ENCODE measurements at places on chromosomes 7 and 10.

DNA sequence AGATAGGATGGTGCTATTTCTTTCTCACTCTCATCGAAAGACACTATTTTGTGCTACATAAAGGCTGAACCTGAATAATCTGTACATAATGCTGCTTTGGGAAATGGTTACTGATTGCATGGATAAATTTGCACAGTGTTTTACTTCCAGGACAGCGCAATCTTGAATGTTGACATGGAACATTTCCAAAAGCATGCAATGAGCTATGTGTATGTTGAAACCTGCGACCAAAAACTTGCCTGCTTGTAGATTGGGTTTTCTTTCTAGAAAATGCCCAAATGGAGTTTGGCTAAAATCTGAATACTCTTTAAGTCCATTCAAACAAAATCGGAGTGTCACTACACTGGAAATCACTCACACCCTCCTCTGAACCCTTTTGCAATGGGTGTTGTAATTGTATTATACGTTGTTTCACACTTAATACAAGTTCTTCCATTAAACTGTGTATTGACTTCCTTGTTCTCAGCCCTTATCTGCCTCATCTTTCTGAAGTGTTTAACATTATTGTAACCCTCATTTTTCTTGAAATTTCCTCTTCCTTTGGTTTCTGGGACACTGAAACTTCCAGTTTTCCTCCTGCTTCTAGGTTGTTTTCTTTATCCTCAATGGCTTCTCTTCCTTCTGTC lies 73.7 kb upstream of the CAPZA2 start:
- DNase-seq, result no peak

DNA sequence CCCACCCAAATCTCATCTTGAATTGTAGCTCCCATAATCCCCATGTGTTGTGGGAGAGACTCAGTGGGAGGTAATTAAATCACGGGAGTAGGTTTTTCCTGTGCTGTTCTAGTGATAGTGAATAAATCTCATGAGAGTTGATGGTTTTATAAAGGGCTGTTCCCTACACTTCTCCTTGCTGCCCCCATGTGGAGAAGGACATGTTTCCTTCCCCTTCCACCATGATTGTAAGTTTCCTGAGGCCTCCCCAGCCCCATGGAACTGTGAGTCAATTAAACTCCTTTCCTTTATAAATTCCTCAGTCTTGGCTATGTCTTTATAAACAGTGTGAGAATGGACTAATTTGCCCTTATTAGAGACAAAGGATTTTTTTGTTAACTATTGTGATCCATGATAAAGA lies 48.5 kb upstream of the MKX start:
- no peak for DNase-seq

DNA sequence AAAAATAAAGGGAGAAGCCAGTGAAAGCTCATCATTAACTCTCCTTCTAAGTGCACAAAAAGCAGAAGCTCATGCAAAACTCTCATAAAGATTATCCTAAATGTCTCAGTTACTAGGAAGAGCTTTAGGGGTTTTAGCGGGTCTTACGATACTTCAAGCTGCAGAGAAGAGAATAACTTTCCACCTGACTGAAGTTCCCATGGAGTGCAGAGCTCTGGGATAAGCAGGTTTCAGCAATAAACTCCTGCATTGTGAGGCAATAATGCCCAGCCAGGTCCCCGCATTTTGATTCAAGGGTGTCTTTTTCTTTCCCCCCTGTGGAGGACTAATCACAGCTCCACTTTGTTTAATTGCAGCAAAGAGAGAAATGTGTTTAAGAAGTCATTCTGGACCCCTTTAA lies 241.9 kb upstream of the SP8 start:
- no peak for DNase-seq

- no peak for DNase-seq
Measured at GRCh38 chr7:152989889-152990380, 230.4 kb downstream of the ACTR3B start.

GRCh38 chr10:18735711-18736110 lies 76.5 kb downstream of the ARL5B start:
- DNase-seq, result no peak

DNA sequence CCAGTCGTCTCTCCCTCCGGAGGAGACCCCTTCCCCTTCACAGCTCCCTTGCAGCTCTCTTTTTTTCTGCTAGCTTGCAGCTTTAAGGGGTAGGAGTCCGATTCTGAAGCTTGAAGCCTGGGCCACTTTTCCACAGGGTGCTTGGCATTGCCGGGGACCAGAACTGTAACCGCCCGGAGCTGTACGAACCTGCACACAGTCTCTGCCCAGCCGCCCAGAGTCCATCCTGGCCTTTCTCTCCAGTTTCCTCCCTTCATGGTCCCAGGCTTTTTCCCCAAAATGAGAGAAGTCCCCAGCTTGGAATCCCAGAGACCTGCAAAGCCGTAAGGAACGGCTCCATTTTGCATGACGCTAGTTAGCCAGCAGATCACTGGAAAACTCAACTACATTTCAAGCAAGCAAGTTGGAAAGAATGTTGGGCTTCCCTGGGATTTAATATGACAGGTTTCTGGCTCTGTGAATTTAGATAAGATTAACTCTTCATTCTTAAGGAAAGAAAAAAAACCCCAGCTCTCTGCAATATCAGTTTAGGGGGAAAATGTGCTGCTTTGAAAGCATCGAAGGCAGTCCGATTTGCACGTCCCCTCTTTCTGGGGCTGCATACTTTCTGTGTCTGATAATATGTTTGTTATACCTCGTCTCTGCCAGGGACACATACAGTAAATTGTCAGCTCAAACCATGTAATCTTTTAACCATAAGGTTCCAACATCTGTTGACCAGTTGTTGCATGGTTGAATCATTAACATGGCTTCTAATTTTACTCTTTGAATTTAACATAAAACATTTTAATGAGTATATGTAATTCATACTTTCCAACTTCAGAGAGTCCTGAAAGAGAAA lies 190.0 kb upstream of the LYZL2 start:
- no peak for DNase-seq

GRCh38 chr10:62554632-62555199 lies 180.5 kb downstream of the ZNF365 start:
- no peak for DNase-seq

DNA sequence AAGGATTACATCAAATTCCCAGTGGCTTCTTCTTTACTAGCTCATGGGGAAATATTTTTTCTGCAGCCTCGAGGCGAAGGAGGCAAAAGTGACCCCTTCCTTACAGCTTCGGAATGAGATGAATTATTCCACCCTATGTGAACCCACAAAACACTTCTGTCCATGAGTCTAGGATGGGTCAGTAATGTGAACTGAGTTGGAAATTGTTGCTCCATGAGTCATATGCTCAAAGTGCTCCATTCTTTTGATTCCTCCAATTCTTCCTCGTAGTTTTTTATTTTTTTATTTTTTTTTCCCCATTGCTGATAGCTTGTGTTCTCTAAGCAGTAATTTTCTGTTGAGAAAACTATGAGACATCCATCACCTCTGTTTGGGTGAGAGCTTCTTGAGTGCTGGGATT lies 31.7 kb upstream of the FAM204A start:
- DNase-seq, result no peak

DNA sequence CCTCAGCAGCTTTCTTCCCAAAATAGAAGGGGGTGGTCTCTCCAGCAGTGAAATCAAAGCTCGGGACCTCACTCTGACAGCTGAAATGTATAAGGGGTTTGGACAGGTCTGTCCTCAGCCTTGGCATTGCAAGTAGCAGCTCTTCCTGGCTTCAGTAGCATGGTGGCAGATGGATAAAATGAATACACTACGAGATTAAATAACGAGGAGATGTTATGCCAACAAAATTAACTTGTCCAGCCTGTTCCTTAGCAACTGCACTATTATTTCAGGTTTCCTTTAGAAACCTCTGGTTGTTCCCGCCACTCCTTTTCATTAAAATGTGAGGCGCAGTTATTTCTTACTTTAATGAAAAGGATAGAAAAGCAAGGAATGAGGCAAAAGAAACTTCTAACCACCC lies 24.9 kb downstream of the PRLHR start:
- no peak for DNase-seq

DNA sequence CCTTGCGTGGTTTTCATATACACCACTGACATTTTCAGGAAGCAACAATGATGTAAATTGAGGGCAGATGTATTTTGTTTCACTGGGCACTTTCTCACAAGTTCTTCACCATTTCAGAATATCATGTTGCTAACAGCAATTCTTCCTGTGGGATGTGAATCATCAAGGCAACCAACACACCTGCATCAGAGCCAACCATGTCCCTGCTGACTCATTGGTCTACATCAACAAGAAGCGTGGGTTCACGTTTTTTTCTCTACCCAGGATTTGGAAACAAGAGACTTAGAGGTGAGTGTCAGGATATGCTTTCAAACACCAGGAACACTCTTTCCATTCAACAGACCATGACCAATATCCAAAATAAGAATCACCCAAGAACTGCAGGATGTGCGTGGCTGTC lies 203.9 kb downstream of the TEX36 start:
- DNase-seq, result no peak

DNA sequence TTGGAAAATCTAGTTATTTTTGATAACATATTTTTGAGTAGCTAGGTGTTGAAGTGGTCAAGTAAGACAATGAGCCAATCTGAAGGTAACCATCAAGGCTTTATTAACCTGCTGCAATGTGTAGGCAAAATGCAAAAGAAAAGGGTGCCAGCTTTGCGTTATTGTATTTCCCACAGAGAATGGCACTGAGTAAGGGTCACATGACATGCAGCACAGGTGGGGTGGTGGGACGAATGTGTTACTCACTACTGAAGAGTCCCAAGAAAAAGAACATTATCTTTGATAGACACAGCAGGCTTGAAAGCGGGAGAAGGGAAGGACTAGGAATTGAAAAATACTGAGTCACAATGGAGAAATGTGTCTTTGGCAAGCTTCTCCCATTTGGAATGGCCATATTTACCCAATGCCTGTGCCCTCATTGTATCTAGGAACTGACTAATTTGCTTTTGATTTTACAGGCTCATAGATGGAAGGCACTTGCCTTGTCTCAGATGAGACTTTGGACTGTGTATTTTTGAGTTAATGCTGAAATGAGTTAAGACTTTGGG lies 898.6 kb upstream of the POT1 start:
- no peak for DNase-seq

DNA sequence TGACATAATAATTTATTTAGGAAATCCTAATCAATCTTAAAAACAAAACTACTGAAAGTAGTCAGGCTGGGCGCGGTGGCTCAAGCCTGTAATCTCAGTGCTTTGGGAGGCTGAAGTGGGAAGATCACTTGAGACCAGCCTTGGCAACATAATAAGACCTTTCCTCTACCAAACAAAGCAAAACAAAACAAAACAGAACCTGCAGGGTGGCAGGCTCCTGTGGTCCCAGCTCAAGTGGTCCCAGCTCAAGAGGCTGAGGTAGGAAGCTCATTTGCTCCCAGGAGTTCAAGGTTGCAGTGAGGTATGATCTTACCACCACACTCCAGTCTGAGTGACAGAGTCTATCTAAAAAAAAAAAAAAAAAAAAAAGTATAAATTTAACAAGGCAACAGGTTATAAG lies 748.0 kb downstream of the CNTNAP2 start:
- DNase-seq, result no peak

DNA sequence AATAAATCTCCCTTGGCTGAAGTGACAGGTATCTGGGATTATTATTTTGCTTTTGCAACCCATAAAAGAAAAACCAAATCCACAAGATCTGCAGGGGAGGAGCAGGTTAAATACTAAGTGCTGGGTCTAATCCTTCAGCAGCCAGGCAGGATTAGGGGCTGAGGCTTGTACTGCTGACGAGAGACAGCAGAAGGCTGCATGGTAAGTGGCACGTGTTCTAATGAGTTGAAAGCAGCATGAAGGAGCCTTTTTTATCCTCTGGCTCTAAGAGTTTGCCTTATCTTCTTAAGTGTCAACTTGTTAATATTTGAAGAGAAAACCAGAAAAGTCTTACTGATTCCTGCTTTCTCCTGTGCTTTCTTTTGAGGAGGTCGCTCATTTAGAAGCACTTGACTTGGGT lies 50.0 kb downstream of the LYZL2 start:
- no peak for DNase-seq

- DNase-seq, result no peak
Measured at GRCh38 chr7:35380739-35381224, 126.9 kb upstream of the TBX20 start.

DNA sequence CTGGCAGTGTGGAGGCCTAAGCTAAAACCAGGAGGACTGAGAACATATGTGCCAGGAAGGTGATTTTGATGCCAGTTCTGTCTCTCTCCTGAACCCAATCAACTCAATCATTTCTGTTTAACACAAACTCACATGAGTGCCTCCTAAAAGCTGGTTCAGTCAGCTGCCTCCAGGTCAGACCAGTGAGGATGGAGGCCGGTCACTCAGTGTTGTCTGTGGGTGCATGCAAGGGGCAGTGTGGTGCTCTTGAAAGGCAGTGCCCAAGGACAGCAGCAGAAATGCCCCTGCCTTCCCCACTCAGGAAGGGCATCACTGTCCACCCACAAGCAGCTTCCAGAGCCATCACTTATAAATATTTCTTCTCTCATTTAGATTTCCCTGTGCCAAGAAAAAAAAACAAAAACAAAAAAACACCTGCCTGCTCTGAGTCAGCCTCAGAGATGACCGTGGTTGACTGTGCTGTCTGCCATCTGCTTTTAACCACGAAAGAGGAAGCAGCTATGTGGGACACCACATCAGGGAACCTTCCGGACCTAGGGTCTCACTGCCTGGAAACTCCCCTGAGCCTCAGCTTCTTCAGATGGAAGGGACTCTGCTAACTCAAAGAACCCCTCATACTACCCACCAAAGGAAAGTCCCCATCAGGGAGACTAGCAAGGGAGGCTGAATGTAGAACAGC lies 39.1 kb downstream of the VOPP1 start:
- no peak for DNase-seq

GRCh38 chr10:114561008-114561523 lies 97.0 kb downstream of the ABLIM1 start:
- no peak for DNase-seq

- no peak for DNase-seq
Measured at GRCh38 chr7:112400141-112400540, 50.1 kb upstream of the IFRD1 start.

- DNase-seq, result no peak
Measured at GRCh38 chr7:100546129-100546925, 7.3 kb downstream of the AGFG2 start.

DNA sequence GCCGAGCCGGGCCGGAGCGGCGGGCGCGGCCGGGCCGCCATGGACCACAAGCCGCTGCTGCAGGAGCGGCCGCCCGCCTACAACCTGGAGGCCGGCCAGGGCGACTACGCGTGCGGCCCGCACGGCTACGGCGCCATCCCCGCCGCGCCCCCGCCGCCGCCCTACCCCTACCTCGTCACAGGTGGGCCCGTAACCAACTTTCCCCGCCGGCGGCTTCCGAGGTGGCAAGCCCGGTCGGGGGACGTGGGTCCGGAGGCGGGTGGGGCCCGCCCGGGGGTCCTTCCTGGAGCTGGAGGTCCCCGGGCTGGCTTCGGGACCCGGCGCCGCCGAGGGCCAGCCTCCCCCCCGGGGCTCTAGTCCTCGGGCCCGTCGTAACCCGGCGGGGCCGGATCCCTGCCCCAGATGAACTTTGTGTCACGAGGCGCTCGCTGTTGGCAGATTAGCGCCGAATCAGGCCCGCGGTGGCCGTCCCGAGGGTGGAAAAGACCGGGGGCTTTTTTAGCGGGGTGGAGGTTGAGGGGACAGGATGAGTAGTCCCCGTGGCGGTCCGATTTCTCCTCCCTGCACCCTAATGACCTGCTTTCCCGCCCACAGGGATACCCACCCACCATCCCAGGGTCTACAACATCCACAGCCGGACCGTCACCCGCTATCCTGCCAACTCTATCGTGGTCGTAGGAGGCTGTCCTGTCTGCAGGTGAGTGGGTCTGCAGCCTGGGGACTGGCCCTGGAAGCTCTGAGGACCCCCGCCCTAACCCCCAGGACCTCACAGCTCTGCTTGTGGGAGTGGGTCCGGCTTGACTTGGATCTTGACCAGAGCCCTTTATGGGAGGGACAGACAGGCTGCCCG lies 496 bp downstream of the BRI3 start:
- no peak for DNase-seq

All from suprapubic skin (tissue), 4 donors.